ENCODE measurements at places on chromosomes 4 and X. TPM values are rescaled to one million over a fixed set of nuclear protein-coding genes. Genes with fewer than 3 reads are reported as not detected.

DNA sequence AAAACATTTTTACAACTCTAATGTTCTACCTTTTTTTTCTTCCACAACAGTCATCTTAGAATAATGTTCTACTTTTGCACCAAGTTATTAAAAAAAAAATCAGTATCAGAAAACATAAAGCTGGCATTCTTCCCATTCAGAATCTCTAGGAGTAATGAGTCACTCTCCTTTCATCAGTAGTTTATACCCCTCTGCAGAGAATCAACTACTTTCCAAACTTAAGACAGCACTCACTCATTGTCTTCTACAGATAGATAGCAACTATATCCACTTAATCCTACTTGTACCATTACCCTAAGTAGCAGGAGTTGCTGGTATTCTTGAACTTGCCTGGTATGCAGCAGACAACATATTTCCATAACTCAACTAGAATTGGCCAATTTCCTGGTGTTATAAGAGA lies 3.2 kb downstream of the TIGD4 start:
- no peak for DNase-seq

GRCh38 chr4:108029731-108030130 lies 40.0 kb downstream of the HADH start:
- DNase-seq = no peak

GRCh38 chr4:59664771-59665170 lies 1535.4 kb upstream of the ADGRL3 start:
- no peak for DNase-seq

Gene DNAAF6
- total RNA-seq = not detected

All from HT-29 (cell line).